ENCODE measurements at places on chromosomes 4 and X.

DNA sequence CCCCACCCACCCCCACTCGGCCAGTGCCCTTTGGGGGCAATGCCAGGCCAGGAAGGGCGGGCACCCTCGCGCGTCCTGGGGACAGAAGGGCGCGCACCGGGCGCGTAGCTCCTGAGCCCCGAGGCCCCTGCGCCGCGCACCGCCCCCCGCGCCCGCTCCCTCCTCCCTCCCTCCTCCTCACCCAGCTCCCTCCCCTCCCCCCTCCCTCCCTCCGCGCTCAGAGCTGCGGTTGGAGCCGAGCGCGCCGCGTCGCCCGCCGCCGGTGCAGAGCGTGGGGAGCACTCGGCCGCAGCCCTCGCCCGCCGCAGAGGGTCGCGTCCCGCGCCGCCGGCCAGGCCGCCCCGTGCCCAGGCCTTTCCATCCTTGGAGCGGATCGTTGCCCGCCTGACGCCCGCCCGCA, at the start of gene ATP2B3:
ATP2B3 (plus strand) TSS at position 220 of the 400 bp plus-strand sequence. CDS start 18,606 bp downstream, outside the sequence.
- no peak for DNase-seq

- no peak for DNase-seq
Observed at GRCh38 chrX:153516073-153516472, 1.4 kb upstream of the ATP2B3 start.

- DNase-seq = no peak
Observed at GRCh38 chr4:15740764-15741404, 37.2 kb upstream of the CD38 start.

DNA sequence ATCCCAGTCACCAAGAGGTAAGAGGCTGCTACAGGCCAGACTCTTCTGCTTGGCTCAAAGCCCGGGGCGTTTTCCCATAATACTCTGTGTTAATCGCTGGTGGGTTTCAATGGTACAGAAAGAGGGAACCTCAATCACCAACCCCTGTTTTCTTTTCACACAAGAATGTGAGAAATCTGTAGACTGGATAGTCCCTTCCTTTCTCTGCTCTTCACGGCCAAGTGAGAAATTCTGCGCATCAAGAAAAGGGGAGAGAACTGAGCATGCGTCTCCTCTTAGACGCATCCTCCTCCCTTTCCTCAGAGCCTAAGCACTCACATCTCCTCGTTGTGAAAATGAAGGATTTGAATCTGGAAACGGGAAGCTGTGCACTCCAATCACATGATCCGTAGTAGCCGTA, 64.7 kb downstream of the CLNK start:
- no peak for DNase-seq

DNA sequence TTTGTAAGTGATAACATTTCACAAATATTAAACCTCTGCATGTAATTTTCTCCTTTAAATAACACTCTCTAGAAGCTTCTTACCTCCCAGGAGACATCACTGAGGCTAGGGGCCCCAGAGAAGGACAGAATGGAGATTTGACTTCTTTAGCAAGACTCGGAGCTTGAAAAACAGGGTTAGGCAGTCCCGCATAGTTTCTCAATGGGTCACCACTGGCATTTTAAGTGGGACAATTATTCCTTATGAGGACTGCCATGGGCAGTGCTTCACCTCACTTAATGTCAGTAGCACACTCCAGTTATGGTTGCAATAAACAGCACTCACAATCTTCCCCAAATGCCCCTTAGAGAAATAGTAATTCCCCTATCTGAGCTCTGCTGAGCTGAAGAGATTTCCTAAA, 66.7 kb upstream of the NOCT start:
- no peak for DNase-seq

DNA sequence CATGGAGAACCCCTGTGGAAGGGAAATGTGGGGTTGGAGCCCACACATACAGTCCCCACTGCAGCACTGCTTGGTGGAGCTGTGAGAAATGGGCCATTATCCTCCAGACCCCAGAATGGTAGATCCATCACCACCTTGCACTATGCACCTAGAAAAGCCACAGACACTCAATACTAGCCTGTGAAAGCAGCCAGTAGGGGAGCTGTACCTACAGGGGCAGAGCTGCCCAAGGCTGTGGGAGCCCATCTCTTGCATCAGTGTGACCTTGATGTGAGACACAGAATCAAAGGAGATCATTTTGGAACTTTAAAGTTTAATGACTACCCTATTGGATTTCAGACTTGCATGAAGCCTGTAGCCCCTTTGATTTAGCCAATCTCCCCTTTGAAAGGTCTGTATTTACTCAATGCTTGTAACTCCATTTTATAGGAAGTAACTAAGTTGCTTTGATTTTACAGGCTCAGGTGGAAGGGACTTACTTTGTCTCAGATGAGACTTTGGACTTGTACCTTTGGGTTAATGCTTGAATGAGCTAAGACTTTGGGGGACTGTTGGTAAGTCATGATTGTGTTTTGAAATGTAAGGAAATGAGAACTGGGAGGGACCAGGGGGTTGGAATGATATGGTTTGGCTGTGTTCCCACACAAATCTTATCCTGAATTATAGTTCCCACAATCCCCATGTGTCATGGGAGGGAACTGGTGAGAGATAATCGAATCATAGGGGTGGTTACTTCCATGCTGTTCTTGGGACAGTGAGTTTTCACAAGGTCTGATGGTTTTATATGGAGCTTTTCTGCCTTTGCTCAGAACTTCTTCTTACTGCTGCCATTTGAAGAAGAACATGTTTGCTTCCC, 352.6 kb downstream of the INPP4B start:
- DNase-seq = no peak

GRCh38 chrX:9317176-9317575, 147.7 kb upstream of the TBL1X start:
- DNase-seq = no peak

- DNase-seq = no peak
Observed at GRCh38 chr4:151454513-151454912, 45.5 kb downstream of the FHIP1A start.

GRCh38 chrX:38365954-38366353, 13.6 kb downstream of the OTC start:
- DNase-seq = no peak

GRCh38 chr4:148573296-148573695, 131.1 kb upstream of the NR3C2 start:
- no peak for DNase-seq

GRCh38 chr4:107548211-107548905, 171.7 kb downstream of the PAPSS1 start:
- no peak for DNase-seq

GRCh38 chr4:84964995-84965552, 1.4 kb downstream of the WDFY3 start:
- DNase-seq = no peak

DNA sequence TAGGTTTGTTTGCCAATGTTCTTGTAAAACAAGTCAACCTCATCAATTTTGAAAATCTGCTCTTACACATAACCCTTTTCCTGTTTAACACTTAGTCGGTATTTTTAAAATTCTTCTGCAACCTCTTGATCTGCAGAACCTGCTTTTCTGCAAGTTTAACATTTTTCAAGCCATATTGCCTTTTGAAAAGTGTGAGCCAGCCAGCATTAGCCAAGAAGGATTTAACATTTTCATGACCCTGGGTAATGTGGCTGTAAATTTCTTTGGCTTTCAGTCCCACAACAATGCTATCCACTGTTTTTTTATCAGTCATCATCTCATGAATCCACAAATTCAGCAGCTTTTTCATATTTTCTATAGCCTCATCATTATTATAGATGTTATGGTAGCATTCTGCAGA, 956.5 kb downstream of the FAT4 start:
- DNase-seq = no peak

- no peak for DNase-seq
Observed at GRCh38 chr4:174358410-174358809, 74.7 kb downstream of the CEP44 start.

DNA sequence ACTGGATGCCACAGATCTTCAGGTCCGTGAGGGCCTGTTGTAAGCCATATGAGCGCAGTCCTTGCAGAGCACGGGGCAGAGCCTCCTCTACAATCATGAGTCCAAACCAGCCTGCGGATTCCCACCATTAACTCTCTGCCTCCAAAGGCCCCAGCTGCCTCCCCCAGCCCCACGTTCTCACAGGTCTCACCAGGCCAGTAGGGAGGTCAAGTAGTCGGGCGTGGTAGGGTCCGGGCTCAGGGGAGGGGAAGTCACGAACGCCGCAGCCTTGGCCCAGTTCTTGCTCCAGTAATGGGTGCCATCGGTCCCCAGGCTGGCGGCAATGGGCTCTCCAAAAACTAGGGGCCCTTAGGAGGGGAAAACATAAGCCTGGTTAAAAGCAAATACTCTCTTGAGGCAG, 53.6 kb downstream of the CRMP1 start:
- no peak for DNase-seq

GRCh38 chr4:99091216-99091575, 2.6 kb upstream of the ADH5 start:
- DNase-seq = no peak

DNA sequence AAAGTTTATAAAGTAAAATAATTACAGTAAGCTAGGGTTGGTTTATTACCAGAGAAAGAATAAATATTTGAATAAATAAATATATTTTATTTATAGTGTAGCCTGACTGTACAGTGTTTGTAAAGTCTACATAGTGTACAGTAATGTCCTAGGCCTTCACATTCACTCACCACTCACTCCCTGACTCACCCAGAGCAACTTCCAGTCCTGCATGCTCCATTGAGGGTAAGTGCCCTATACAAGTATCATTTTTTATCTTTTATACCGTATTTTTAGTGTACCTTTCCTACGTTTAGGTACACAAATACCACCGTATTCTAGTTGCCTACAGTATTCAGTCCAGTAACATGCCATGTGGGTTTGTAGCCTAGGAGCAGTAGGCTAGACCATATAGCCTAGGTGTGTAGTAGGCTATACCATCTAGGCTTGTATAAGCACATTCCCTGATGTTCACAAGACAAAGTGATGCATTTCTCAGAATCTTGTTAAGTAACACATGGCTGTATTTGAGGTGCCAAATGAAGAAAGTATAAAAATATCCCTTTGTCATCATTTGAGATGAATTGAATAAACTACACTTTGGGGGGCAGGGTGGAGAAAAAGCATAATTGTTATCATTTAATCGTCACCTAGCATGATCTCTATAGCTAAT, 14.7 kb upstream of the KLHL8 start:
- no peak for DNase-seq

GRCh38 chr4:32544846-32545245, 1824.7 kb downstream of the PCDH7 start:
- DNase-seq = no peak

GRCh38 chr4:2245057-2245786, 3.3 kb upstream of the HAUS3 start:
- DNase-seq = peak; percentile 16

DNA sequence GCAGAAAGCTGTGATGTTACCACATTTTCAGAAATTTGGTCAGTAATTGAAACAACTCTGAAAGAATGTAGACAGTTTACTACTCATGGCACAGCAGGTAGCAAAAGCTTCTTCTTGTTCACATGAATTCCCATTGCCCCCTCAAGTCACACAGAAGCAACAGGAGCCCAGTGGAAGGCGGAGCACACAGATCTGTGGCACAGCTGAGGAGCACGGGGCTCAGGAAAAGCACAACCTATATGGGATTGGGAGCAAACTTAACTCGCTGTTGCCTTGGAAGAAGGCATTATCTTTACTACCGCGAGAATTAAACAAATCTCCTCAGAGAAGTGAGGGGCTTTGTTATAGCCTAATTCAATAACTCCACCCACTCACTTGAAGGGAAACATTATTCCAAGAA, 358.5 kb downstream of the SPOCK3 start:
- DNase-seq = no peak

DNA sequence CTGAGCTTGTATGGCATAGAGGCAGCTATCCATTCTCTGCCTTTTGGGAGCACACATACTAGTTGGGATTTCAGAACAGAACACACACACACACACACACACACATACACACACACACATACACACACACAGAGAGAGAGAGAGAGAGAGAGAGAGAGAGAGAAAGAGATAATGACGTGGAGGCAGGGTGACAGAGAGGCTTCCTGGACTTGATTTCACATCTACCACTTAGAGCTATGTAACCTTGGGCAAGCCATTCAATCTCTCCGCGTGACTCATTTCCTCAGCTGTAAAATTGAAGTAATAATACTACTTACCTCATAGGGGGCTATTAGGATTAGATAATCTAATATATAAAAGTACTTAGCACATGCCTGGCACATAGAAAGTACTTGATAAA, 12.3 kb upstream of the GRIA3 start:
- DNase-seq = no peak

GRCh38 chr4:183355405-183355804, 33.2 kb upstream of the CLDN24 start:
- no peak for DNase-seq

DNA sequence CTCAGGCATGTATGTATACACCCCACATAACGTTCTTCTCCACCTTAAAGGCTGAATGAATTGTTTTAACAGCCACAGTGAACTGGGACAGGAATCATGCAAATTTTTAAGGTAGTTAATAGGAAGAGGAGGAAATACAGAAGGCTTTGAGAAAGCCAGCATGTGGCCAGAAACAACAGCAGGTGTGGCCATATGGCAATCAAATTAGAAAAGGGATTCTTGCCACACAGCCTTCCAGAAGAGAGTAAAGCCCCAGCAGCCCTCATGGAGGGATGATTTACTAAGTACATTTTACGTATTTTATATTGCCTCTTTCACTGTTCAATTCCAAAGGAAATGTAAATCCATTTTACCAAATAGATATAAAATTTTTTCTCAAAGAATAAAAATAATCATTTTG, 792.2 kb downstream of the ADGRL3 start:
- no peak for DNase-seq

DNA sequence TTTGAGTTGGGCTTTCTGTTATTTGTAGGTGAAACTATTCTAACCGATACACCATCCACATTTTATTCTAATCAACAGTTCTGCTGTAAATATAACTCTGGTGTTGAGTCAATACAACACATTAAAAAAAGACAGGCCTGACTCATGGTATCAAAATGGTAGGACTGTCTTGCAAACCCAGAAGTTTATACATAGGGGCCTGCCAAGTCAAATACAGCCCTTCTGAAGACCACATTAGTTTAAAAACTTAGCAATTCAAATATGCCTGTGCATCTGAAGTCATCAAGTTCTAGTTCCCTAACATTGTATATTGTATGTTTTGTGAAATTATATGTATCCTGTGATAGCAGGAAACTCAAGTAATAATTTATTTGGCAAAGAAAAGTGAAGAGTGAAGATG, 24.4 kb upstream of the PDE5A start:
- no peak for DNase-seq

GRCh38 chr4:40195182-40196177, 1.4 kb upstream of the RHOH start:
- DNase-seq = no peak

DNA sequence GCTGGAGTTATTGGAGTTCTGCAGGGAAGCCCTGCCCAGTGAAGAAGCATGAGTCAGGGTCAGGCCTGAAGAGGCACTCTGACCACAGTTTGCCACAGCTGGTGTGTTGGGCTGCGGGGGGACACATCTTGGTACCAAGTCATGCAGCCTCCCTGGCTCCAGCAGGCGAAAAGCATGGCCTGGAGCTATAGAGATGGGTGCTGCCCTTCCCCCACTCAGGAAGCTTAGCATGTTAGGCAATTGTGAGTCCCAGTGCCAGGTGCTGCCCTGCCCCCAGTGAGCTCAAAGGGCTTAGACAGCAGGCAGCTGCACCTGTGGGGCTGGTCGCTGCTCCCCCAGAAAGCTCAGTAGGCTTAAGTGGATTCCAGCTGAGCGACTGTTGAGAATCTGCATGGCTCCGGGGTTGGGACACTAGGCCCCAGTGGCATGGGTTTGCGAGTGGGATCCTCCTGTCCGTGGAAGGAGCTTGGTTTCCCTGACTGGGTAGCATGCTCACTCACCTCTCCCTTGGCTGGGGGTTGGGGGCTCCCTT, 755.5 kb downstream of the GLUD2 start:
- no peak for DNase-seq
